ENCODE measurements at places on chromosomes 13 and 19. TPM values are rescaled to one million over a fixed set of nuclear protein-coding genes. Genes with fewer than 3 reads are reported as not detected.
A peak's percentile ranks its signal among the peaks of the same experiment; 100 is the strongest.

DNA sequence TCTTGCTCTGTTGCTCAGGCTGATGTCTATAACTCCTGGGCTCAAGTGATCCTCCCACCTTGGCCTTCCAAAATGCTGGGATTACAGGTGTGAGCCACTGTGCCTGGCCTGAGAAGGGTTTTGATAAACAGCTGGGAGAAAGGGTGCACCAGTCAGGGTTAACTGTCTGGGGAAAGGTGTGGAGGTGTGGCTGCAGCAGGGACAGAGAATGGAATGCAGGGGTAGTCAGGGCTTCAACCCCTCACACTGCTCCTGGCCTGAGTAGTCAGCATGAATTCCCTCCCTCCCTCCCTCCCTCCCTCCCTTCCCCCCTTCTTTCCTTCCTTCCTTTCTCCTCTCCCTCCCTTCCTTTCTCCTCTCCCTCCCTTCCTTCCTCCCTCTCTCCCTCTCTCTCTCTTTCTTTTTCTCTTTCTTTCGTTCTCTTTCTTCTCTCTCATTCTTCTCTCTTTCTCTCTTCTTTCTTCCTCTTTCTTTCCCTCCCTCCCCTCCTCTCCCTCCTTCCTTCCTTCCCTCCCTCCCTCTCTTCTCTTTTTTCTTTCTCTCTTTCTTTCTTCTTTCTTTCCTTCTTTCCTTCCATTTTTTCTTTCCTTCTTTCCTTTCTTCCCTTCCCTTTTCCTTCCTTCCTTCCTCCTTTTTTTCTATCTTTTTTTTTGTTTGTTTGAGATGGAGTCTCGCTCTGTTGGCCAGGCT, 16.0 kb downstream of the MYO1F start:
- no peak for DNase-seq

GRCh38 chr19:55552206-55552605, 6.9 kb upstream of the SBK3 start:
- DNase-seq, result no peak

DNA sequence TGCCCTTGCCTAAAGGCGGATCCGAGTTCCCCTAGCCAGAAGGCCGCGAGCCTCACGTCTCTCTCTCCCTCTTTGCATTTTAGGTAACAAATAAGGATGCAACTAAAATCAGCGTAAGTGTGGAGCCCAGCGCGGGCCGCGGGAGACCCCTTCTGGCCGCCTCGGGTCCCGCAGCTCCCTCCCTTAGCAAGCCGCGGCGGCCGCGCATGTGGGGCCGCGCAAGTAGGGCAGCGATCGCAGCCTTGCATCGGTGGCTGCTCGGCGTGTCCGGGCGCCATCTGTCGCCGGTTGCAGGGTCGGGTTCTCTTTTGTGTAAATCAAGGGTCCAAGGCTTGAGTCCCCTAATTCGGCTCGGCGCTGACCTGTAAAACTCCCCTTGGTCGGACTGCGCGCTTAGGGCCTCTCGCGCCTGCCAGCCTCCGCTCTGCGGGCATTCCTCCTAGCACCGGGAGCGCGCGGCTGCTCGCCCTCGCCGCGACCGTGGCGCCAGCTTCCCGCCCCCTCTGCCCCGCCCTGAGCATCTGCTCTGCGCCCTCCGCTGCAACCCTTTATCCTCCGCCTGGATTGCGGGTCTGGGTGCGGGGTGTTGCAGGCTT, 2.7 kb downstream of the VSTM2B start:
- peak; percentile 7 for DNase-seq

DNA sequence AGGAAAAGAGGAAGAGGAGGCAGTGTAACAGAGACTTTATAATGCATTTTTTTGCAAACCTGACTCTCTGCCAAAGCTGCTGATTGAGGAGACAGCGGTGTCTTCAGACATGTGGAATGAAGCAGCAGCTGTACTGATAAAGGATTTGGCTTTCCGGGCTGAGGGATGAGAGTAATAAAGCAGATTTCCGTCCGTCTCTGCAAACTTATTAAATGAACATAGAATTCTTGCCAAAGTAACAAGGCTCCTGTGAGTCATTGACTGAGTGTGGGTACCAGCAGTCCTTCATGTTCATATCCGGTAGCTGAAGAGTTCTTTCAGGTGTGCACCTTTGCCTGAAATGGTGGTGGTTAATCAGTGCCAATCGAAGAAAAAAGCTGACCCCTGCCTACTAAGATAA, 112.6 kb downstream of the LIG4 start:
- no peak for DNase-seq

DNA sequence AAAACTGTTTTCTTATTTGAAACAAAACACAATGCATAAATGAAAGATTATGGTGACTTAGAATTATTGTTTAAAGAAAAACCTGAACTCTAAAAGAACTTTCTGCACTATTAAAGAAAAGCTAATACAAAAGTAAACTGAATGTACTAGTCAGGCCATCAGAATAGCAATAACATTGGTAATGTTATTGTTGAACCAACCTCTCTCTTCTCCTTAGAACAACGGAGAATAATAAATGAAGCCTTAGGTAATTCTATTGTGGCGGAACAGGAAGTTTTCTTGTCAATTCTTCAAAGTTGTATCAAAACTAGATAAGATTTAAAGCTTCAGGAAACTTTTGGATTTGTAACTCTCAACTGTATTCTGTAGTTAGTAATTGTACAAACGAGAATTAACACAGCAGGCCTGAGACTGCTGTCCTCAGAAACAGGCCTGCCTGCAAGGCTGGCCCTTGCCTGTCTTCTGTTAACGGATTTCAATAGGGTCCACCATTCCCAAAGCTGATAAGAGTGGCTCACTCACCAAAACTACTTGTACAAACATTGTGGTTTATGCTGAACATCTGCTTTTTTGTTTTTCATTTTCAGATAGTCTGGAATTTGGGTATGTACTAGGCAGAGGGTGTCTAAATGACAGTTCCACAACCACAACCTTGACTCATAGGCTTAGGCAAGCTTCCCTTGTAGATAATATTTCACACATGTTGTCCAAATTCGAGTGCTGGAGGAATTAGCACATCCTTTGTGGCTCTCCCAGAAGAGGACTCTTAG, 825.8 kb downstream of the GPC5 start:
- no peak for DNase-seq

- DNase-seq, result no peak
Measured at GRCh38 chr13:21742096-21742495, 71.2 kb downstream of the FGF9 start.

The SLC25A15 gene
- 10.0 TPM for total RNA-seq

The EDDM13 gene
- total RNA-seq, result 0.82 TPM

The RPS15 gene
- total RNA-seq, result 3,135 TPM

The NDFIP2 gene
- total RNA-seq, result 24.0 TPM

Data from glomerular endothelial cell (primary cell).